Right ventricle myocardium inferior (tissue), 1 donor: ENCODE measurements at places on chromosomes 5 and 9.

GRCh38 chr9:122173670-122174069, 14.0 kb downstream of the MORN5 start:
- no peak for DNase-seq

- no peak for DNase-seq
Observed at GRCh38 chr5:59843511-59844213, 49.9 kb downstream of the PDE4D start.

DNA sequence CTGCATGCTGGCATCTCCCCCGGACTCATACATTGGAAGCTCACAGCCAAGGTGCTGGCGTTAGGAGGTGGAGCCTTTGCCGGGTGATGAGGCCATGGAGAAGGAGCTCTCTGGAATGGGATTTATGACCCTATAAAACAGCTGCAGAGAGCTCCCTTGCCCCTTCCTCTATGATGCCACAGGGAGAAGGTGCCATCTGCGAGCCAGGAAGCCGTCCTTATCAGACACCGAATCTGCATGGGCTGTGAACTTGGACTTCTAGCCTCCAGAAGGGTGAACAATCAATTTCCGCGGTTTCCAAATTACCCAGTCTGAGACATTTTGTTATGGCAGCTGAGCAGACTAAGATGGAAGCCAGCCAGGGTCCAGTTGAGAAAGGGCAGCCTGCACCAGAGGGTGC, 381.2 kb upstream of the IRX1 start:
- no peak for DNase-seq

GRCh38 chr5:132313366-132313765, 19.2 kb downstream of the SLC22A4 start:
- DNase-seq = no peak

GRCh38 chr5:94744906-94745305, 126.4 kb downstream of the SLF1 start:
- DNase-seq = no peak

DNA sequence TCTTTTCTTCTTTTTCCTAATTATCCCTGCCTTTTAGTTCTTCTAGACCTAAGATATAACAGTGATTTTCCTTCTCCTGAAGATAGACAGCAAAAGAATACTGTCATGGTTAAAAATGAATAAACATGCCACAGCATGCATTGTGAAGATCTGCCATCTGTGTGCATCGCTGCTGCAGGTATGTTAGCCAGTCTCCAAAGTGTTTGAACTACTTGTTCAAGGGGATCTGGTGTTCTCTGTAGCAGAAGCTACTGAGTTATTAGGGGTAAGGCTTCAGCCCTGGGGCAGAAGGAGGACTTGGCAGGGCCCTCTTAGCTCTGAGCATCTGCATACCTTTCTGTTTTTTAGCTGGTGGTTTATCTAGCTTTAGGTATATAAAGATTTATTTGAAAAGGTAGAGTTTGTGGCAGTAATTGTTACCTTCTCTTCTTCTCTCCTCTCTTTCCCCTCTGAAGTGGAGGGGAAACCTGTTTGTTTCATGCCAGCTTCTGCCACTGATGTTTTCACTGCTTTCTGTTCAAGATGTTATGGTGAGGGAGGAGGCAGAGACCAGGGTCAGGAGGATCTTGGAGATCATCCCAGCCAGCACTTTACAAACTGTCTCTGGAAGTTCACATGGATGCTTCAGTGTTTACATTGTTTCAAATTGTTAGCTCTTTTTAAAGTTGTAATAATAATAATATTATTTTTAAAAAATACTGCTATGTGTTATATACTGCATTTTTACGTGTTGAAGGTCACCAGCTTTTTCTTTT, 25.2 kb downstream of the GALNT10 start:
- no peak for DNase-seq

GRCh38 chr9:37727013-37727412, 26.6 kb upstream of the TRMT10B start:
- DNase-seq = no peak

GRCh38 chr9:75490326-75490725, 400.1 kb upstream of the PCSK5 start:
- no peak for DNase-seq

DNA sequence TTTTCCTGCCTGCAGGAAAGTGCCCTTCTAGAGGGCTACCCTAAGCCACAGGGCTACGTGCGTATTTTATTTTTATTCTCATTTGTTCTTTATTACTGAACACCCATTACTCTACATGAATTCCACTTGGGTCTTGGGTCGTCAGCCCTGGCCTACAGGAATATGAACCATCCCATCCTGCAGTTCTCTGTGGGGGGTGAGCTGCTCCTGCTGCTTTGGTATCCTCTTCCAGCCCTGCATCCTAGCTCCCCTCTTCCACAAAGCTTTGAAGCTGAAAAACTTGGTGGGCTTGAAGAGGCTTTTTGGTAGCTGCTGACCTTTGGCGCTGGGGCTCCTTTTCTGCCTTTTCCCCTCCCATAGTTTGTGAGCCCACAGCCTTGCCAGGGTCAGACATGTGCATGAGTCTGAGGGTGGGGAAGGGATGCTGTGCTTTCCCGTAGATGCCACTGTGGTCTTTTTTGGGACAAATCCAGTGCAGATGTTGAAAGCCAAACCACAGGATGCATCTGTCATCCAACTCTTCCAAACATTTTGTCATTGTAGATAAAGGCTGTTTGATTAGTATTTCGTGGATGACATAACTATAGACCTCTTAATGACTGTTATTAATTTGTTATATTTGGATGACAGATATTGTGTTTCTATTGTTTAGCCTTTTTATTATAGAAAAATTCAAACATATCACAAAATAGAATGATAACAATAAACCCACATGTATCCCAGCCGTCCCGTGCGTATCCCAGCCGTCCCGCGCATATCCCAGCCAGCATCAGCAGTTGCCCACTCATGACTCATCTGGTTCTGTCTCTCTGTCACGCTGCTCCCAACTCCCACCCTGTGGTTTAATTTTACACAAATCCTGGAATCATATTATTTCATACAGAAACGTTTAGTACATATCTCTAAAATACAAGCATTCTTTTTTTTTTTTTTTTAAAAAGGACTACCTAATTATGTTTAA, 43.9 kb downstream of the SLC46A2 start:
- DNase-seq = no peak

DNA sequence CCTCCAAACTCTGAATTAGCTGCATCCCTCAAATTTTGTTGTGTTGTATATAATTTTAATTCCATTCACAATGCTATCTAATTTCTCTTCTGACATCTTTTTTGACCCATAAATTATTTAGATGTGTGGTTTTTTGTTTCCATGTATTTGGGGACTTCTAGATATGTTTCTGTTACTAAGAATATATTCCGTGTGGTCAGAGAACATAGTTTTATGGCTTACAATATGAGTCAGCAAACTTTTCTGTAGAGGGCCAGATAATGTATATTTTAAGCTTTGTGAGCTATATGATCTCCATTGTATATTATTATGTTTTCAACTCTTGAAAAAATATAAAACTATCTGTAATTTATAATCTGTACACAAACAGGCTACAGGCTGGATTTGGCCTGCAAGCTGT, 33.4 kb downstream of the MVB12B start:
- no peak for DNase-seq

DNA sequence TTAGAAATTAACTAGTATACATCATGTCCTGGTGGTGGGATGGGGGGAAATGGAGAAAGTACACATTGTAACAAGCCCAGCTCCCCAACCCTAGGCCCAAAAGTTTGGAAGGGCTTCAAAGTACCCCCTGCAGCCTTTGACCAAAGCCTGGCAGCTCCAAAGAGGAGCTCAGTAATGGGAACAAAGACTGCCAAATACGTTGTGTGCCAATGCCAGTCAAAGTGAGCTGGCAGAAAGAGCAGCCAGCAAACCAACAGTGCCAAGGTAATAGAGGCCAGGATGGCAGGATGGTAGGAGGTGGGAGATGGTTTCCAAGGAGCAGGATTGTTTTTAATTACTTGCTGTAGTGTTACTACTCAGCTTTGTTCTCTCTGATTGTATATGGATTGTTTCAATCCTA, 248.3 kb downstream of the COX7C start:
- no peak for DNase-seq

GRCh38 chr9:116928289-116928688, 241.2 kb downstream of the TRIM32 start:
- no peak for DNase-seq

GRCh38 chr5:151257731-151258181, 4.8 kb downstream of the GM2A start:
- DNase-seq = no peak

GRCh38 chr5:123129811-123130210, 40.8 kb downstream of the PRDM6 start:
- no peak for DNase-seq

- DNase-seq = no peak
Observed at GRCh38 chr9:78697618-78698017, 400.7 kb downstream of the PSAT1 start.

DNA sequence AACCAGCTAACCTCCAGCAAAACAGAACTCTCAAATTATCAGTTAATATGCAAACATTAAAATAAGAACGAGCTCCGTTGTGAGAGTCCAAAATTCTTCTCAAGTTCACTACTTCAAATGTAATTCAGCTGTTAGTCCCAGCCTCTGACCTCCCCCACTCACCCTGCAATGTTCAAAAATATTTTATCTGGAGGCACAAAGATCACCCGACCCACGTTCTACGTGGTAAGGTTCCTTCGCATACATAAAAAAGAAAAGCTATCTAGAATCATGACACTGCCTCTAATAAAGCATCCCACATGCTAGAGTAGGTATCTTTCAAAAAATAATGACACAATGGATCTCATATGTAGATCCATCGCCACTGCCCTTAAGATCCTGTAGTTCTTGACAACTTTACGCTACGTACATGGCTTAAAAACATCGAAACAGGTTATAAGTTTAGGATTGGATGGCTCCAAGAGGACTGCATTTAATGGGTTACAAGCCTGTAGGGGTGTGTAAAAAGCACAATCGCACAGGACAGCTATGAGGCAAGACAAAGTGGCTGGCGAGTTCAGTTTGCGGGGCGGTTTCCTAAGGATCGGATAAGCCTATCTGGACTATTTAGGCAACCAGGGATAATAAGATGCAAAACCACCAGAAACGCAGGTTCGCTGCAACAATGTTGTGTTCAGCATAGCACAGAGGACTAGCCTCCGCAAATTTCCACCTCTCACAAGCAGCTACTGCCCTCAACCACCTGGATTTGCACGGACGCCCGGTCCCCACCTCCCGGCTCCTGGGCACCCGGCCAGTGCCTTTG, 969 bp downstream of the CLK4 start:
- no peak for DNase-seq

GRCh38 chr5:129271308-129271707, 176.8 kb downstream of the ISOC1 start:
- no peak for DNase-seq

- DNase-seq = no peak
Observed at GRCh38 chr5:107247427-107247826, 423.3 kb downstream of the EFNA5 start.

DNA sequence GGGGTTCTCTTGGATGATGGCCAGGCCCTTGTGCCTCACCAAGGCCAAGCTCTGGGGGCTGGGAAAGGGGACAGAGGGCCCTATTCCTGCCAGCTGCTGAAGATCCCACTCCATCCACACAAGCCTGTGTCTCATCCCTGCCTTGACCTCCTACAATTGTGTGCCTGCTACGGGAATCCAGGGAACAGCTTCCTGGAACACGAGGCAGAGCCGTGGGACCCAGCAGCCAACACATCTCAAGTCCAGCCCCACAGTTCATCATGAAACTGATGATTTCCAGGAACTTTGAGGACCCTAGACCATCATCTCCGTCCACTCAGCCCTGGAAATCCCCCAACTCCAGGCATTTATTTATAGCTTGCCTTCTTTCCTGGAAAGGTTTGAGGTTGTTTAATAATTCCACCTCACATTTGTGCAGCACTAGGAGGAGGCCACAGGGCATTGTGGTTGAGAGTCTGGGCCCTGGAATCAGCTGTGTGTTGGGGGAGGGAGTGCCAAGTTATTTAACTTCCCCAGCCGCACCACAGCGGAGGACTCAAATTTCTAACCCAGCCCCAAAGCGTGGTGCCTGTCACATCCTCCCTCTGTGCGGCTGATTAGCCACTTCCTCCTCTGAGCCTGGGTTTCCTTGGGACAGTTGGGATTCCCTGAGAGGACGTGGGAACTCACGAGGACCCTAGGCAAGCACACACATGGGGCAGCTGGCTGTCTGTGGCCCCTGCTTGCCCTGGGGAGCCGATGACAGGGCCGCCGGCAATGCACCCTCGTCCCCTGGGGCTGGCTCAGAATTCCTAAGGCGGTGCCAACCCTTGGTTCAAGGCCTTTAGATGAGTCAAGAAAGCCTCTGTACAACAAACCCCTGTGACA, 58.2 kb upstream of the GGTA1 start:
- DNase-seq = peak; percentile 69

- DNase-seq = no peak
Observed at GRCh38 chr5:176362233-176362490, 598 bp upstream of the KIAA1191 start.

DNA sequence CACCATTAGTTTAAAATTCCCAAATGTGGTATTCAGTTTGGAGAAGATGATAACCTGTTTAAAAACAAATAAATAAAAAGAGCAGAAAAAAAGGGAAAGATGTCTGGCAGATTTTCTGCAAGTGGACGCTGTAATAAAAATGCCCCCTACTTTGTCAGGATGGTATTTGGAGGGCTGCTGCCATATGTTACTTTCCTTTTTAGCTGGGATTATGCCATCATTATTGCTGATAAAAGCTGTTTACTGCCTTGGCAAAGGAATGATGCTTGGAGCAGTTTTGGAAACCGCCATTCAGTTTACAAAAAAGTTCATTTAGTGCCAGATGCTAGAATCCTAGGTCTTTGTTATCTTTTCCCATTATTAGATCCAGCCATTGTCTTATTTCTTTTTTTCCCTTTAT, 104.8 kb downstream of the PBX3 start:
- DNase-seq = no peak

- DNase-seq = peak; percentile 67
Observed at GRCh38 chr9:136942112-136942880, 2.2 kb downstream of the FBXW5 start.

GRCh38 chr5:152193391-152194107, 211.5 kb downstream of the NMUR2 start:
- DNase-seq = no peak

- no peak for DNase-seq
Observed at GRCh38 chr9:85243977-85244376, 497.8 kb downstream of the AGTPBP1 start.

DNA sequence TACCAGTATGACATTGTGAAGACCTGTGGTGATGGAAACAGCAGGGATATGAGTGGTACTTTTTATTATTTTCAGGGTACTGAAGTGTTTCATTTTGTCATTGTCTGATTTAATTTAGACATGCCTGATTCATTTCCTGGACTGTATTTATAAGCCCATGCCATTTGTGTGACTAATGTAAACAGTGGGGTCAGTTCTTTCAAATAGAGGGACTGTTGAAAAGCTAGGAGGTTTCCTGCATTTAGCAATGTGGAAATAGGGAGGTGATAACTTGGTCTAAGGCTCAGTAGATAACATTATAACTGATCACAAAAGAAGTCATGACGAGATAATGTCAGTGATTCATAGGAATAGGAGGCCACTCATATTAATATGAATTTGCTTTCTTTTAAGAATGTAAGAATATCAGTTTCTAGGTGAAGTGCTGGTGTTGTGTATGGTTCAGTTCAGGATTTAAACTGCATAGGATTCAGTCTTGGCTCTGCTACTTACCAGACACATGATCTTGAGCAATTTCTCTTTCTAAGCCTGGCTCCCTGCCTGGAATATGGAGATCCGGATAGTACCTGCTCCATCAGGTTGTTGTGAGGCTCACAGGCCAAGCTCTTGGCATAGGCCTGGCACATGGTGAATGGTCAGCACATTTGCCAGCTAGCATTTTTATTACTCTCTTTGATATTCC, 7.5 kb downstream of the RASGRF2 start:
- no peak for DNase-seq

GRCh38 chr5:72767289-72768010, 49.0 kb upstream of the TNPO1 start:
- DNase-seq = no peak

GRCh38 chr9:120402741-120403542, 177.0 kb downstream of the CDK5RAP2 start:
- DNase-seq = no peak
